Spleen (tissue), 13 donors: ENCODE measurements at places on chromosomes 4 and X.
A peak's percentile ranks its signal among the peaks of the same experiment; 100 is the strongest.

DNA sequence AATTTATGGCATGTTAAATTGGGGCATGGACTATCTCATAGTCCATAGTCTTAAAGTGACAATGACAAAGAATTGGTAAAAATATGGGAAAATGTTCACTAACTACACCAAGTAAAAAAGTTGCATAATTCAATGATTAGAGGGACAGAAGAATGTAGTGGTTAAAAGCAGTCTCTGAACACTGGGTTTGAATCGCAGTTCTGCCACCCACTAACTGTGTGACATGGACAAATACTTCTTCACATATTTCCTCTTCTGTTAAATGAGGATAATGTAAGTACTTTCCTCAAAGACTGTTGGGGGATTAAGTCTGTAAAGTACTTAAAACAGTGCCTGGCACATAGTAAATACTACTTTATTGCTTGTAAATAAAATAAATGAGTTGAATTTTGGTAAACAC lies 15.3 kb downstream of the COQ2 start:
- H3K36me3 ChIP-seq = no peaks in the 10 kb centered on the region
- H3K4me3 ChIP-seq = no peak overlapping the region
- no peak overlapping the region for H3K27ac ChIP-seq
- H3K27me3 ChIP-seq = no peaks in the 10 kb centered on the region
- no peak for DNase-seq
- H3K4me1 ChIP-seq = no peaks in the 10 kb centered on the region

DNA sequence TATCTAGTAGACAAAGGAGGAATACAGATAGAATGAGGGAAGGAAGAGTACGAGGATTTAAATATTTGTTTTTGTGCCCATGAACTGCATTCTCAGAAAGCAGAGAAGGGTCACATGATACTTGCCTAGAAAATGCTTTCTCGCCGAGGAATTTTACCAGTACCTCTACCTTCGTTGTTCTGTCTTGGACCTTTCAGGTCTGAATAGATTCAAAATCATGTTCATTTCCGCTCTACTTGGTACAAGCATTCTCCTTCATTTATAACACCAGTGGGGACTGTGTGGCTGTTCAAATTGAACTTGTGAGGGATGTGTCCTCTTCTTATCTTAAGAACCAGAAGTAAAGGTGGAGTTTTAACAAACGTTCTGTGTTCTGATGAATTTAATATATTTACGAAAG lies 1.9 kb downstream of the USP38 start:
- no peaks in the 10 kb centered on the region for H3K27me3 ChIP-seq
- H3K4me1 ChIP-seq = peaks cover 69% of the 10 kb centered on the region
- peak overlapping the region; percentile 85 for H3K4me3 ChIP-seq
- no peak for DNase-seq
- H3K36me3 ChIP-seq = peaks cover 15% of the 10 kb centered on the region
- peak overlapping the region; percentile 97 for H3K27ac ChIP-seq

- H3K27me3 ChIP-seq = no peaks in the 10 kb centered on the region
- H3K4me1 ChIP-seq = no peaks in the 10 kb centered on the region
- no peak for DNase-seq
- H3K27ac ChIP-seq = no peak overlapping the region
- H3K36me3 ChIP-seq = no peaks in the 10 kb centered on the region
- H3K4me3 ChIP-seq = no peak overlapping the region
Observed at GRCh38 chr4:177041356-177041755, 248.6 kb upstream of the VEGFC start.

DNA sequence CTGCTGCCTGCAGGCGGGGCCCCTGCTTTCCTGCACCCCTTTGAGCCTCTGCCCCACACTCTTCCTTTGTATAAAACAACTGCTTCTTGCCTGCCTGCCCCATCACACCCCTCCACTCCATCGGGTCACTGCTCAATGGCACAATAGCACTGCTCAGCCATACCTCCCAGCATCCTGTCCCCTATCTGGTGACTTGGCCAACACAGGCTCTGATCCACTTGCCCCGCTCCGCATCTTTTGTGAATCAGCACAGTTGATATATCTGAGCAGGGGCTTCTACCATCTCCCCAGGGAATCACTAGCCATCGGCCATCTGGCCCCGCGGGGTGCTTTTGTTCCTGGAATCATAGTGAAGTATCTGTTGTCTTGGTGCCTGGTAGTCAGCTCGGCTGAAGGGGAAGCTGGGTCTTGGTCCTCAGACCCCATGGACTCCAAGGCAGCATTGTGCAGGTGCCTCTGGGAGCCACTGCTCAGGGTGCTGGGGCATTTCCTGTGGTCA lies 45.3 kb downstream of the MAP7D3 start:
- peaks cover 40% of the 10 kb centered on the region for H3K4me1 ChIP-seq
- DNase-seq = no peak
- no peak overlapping the region for H3K27ac ChIP-seq
- no peaks in the 10 kb centered on the region for H3K27me3 ChIP-seq

GRCh38 chr4:114688059-114688458 lies 89.5 kb downstream of the UGT8 start:
- no peaks in the 10 kb centered on the region for H3K4me1 ChIP-seq
- H3K36me3 ChIP-seq = no peaks in the 10 kb centered on the region
- H3K4me3 ChIP-seq = no peak overlapping the region

DNA sequence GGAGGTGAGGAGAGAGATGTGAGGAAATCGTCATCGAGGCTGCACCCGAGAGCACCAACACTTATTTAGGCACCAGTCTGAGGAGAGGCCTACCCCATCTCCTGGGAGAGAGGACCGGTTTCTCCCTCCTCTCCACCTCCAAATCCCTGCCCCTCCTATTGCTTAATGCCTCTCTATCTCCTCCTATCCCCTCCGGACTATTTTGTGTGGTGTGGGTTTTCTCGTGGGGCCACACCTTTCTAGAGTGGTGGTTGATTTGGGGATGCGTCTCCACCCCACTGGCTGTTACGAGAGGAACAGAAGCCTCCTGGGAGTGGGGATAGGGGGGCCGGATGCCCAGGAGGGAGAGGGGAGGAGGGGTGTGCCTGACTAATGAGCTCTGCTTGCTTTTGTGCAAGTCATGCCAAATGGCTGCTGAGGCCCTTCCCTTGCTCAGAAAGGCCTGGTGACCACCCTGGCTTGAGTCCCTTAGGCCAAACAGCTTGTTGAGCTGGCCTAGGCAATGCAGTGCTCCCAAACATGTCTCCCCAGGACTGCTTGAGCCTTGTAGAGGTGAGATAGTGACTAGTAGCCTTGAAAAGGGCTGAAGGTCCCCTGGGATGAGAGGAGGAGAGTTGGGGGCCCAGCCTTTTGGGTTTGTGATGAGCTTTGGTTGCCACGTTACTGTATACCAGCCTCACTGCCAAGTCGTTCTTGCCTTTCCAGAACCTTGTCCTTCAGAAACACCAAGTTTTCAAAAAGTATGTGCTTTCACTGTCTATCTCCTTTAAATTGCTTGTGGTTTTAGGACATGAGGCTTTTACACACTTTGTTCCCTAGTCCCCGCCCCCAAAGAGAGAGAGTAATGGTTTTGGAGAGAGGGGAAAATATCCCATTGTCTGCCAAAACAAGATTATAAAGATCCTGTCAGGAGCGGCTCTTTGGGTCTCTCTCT lies 1.2 kb downstream of the MSN start:
- DNase-seq = peak; percentile 89
- H3K27me3 ChIP-seq = no peaks in the 10 kb centered on the region
- peaks cover 52% of the 10 kb centered on the region for H3K4me1 ChIP-seq
- H3K4me3 ChIP-seq = peak overlapping the region; percentile 64

GRCh38 chr4:109327641-109328040 lies 25.2 kb upstream of the COL25A1 start:
- H3K4me1 ChIP-seq = no peaks in the 10 kb centered on the region
- H3K4me3 ChIP-seq = no peak overlapping the region
- DNase-seq = no peak
- peaks cover 3% of the 10 kb centered on the region for H3K27me3 ChIP-seq
- H3K27ac ChIP-seq = no peak overlapping the region

GRCh38 chrX:131621650-131622049 lies 77.8 kb downstream of the OR13H1 start:
- H3K4me3 ChIP-seq = no peak overlapping the region
- H3K27ac ChIP-seq = no peak overlapping the region
- no peaks in the 10 kb centered on the region for H3K27me3 ChIP-seq
- DNase-seq = no peak

DNA sequence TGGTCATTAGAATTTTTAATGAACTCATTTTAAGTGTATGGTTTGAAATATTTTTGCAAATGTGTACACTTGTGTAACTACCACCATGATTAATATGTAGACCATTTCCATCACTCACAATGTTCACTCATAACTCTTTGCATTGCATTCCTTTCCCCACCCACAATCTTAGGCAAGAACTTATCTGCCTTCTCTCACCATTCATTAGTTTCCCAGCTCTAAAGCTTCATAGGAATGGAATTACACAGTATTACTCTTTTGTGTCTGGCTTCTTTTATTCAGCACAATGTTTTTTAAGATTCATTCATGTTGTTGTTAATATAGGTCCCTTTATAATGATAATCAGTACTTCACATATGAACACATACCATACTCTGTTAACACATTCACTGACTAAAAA lies 106.1 kb downstream of the ARAP2 start:
- H3K27me3 ChIP-seq = no peaks in the 10 kb centered on the region
- H3K4me3 ChIP-seq = no peak overlapping the region
- no peaks in the 10 kb centered on the region for H3K36me3 ChIP-seq
- no peaks in the 10 kb centered on the region for H3K4me1 ChIP-seq
- no peak for DNase-seq
- H3K27ac ChIP-seq = no peak overlapping the region

DNA sequence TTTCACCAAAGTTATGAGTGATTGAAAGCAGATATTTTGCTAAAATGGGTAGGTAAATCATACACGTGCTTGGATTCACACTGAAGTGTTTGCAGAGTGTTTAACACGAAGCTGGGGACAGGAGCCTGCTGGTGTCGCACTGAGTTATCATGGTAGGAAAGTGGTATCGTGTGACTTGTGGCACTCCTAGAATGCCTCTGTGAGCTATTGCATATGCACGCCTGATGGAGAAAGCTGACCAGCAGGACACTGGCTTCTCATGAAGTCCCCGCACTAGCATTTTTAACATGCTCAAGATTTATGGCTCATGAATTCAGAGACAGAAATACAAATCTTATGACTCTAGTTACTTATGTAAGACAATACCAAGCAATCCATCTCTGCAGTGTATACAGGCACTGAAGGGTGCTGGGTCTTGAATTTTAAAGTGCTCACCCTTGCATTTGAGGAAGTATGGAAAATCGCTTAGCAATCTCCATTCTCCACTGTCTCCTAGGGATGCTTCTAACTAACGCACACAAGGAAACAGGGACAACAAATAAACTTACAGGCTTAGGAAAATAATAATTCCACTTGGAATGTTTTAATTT lies 19.8 kb downstream of the VCX3B start:
- DNase-seq = no peak
- no peaks in the 10 kb centered on the region for H3K27me3 ChIP-seq
- H3K27ac ChIP-seq = no peak overlapping the region
- H3K36me3 ChIP-seq = no peaks in the 10 kb centered on the region

GRCh38 chr4:162456106-162456505 lies 292.3 kb upstream of the FSTL5 start:
- H3K4me1 ChIP-seq = no peaks in the 10 kb centered on the region
- no peak for DNase-seq
- no peak overlapping the region for H3K27ac ChIP-seq

DNA sequence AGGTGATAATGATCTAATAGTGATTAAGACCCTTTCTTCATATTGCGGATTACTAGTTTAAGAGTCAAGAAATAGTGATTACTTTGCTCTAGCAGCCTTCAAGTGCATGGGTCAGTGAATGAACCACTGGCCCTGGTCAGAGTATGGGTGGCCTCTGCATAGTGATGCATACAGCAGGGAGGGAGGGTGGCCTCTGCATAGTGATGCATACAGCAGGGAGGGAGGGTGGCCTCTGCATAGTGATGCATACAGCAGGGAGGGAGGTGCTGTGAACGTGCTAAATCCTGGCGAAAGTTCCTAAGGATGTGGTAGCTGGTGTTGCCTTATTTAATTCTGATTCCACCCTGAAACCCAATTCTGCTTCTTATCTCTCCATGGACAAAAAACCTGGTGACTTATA lies 246.7 kb upstream of the ARSJ start:
- no peak overlapping the region for H3K27ac ChIP-seq
- H3K36me3 ChIP-seq = no peaks in the 10 kb centered on the region
- no peaks in the 10 kb centered on the region for H3K27me3 ChIP-seq
- H3K4me1 ChIP-seq = no peaks in the 10 kb centered on the region
- no peak overlapping the region for H3K4me3 ChIP-seq

DNA sequence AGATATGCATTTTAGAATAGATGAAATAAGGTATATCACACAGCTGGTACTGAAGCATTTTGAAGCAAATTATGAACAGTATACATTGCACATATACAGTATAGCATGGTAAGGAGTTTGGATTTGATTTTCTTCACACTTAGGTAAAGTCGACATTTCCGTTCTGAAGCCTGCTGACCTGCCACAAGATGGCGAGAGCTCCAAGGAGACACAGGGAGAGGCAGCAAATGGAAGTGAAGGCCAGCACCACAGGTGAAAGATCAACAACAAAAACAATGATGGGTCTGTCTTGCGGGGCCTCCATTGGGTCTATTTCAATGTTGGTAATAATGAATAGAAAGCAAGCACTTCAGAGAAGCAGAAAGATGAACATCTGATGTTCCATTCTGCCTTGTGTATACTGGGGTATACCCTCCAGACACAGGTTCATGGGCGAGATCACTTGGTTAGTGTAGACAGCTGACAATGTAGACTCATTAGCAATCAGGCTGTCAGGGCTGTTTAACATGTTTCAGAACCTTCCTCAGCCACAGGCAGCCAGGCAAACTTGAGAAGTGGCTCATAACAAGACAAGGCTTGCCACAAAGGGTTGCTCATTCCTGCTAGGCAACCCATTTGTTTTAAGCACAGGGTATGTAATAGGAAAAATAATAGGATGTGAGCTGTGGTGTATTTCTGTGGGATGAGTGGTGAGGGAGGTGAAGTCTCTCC lies 21.4 kb upstream of the NOX1 start:
- H3K27ac ChIP-seq = no peak overlapping the region
- no peaks in the 10 kb centered on the region for H3K27me3 ChIP-seq
- H3K4me1 ChIP-seq = no peaks in the 10 kb centered on the region
- no peaks in the 10 kb centered on the region for H3K36me3 ChIP-seq
- no peak overlapping the region for H3K4me3 ChIP-seq
- no peak for DNase-seq

DNA sequence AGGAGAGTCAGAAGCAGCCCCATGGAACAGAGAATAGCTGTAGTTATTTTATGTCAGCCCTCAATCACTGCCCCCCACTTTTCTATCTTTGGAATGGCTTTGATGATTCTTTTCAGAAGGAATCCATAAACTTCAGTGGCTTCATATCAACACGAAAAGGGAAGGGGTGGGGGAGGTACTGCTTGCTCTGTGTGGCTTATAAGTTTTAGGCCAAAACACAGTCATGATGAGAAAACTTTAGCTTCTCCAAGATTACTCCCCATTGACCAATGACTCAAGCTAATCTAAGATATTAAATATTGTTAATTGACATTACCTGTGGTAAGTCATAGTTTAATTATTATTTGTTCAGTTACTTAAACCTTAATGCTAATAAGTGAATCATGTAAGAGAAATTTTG lies 669.6 kb upstream of the FAM241A start:
- no peak overlapping the region for H3K27ac ChIP-seq
- H3K27me3 ChIP-seq = no peaks in the 10 kb centered on the region
- no peak for DNase-seq
- H3K4me1 ChIP-seq = no peaks in the 10 kb centered on the region
- H3K4me3 ChIP-seq = no peak overlapping the region
- H3K36me3 ChIP-seq = no peaks in the 10 kb centered on the region

GRCh38 chr4:129410115-129410514 lies 314.2 kb downstream of the C4orf33 start:
- no peak overlapping the region for H3K27ac ChIP-seq
- H3K27me3 ChIP-seq = no peaks in the 10 kb centered on the region
- H3K36me3 ChIP-seq = no peaks in the 10 kb centered on the region

- no peak overlapping the region for H3K27ac ChIP-seq
- H3K27me3 ChIP-seq = no peaks in the 10 kb centered on the region
- H3K4me3 ChIP-seq = no peak overlapping the region
Observed at GRCh38 chrX:74446876-74447275, 25.6 kb downstream of the SLC16A2 start.
